ENCODE measurements at places on chromosomes 1 and 21.

- no peak for DNase-seq
Observed at GRCh38 chr1:162281426-162281825, 95.2 kb downstream of the SPATA46 start.

DNA sequence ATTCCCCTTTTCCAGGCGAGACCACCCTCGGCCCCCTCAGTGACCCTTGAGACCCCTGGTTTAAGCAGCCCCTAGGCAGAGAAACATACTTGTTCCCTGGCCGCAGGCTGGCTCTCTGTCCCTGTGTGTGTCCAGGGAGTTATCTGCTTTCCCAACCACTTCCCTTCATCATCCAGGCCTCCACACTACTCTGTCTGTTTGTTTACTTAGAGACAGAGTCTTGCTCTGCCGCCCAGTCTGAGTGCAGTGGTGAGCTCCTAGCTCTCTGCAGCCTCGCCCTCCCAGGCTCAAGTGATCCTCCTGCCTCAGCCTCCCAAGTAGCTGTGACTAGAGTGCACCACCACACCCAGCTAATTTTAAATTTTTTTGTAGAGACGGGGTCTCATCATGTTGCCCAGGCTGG, 5.8 kb upstream of the VWA1 start:
- no peak for DNase-seq

GRCh38 chr1:221736714-221737113, 5.2 kb downstream of the DUSP10 start:
- DNase-seq = no peak

DNA sequence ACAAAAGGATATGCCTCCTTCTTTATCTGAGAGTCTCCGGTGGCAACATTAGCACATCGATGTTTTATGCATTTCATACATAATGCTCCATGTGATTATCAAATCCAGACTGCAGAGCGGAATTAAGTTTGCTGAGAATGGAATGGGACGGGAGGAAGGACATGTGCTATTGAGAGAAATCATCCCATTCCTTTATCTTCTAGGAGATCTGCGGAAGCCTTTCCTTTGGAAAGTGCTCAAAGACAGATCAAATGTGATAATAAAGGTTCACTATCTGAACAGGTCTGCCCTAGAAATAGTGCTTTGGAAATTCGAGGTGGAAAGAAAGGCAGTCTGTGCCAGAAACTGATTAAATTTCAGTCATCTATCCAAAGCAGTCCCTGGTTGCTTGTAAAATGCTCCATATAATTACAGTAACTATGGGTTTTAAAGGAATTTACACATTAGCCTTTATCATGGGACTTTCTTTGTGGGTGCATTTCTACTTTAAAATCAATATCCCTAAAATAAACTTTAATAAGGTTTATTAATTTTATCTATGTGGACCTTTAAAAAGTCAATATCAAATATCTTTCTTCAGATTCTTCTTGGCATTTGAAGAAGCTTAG, 473.5 kb upstream of the ADGRL2 start:
- no peak for DNase-seq

- DNase-seq = no peak
Observed at GRCh38 chr1:207856276-207857023, 54.5 kb downstream of the CD34 start.

- DNase-seq = no peak
Observed at GRCh38 chr1:118340928-118341910, 156.2 kb upstream of the SPAG17 start.
